ENCODE measurements at places on chromosomes 7 and 10.
A peak's percentile ranks its signal among the peaks of the same experiment; 100 is the strongest.

- no peak for DNase-seq
These were observed 38.5 kb upstream of the AGMO start for GRCh38 chr7:15600298-15600697.

DNA sequence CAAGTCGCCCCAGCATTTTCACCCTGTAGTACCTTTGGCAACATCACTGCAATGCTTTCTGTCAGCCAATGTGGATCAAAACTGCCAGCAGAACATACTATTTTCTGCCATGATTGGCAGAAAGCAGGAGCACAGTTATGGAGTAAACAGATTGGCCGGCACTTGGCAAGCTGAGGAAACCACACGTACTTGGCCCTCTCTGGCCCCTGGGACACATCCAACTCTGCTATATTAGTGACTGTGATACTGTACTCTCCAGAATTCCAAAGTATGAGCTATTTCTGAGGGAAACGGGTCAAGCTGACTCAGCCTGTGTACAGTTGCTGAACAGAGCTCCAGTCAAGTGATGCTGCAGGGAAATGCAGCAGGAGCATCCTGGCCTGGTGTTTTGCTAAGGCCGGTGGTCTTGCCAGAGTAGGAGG is 39.8 kb upstream of the LANCL2 start:
- no peak for DNase-seq

- no peak for DNase-seq
These were observed 120.1 kb downstream of the C10orf105 start for GRCh38 chr10:71599518-71599917.

DNA sequence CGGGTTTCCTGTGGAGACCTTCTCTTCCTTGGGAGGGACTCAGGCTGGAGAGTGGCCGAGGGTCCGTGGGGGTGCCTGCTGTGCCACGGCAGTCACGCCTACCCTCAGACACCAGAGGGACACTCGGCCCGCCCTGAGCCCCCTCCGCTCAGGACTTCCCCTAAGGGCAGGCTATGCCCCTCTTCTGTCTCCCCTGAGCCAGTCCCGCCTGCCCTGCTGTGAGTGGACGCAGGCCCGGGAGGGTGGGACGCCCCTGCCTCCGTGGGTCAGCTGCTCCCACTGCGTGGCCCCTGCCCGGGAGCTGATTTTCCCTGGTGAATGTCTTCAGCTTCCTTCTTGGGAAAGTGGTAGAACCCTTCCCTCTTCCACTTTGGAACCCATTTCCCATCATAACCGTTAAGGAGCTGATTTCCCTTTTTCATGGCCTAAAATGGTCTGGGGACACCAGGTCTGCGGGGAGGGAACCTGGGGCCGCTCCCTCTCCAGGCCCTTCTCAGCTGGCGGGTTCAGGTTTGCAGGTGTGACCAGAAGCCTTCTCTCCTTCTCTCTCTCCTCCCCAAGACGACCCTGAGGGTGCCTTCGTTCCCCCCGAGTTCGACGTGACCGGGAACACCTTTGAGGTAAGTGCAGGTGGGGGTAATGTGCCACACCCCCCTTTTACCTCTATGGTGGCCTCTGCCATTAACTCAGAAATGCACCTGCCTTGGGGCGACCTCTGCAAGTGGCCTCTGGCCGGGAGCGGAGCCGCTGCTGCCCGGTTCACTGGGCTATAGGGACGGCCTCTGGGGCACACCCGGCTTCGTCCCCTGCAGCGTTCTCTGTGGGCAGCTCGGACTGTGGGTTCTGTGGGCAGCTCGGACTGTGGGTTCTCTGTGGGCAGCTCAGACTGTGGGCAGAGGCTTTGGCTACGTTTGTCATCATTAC is 7.9 kb downstream of the KNDC1 start:
- DNase-seq = no peak

- DNase-seq = no peak
These were observed 143.0 kb upstream of the HDAC9 start for GRCh38 chr7:18352339-18353255.

DNA sequence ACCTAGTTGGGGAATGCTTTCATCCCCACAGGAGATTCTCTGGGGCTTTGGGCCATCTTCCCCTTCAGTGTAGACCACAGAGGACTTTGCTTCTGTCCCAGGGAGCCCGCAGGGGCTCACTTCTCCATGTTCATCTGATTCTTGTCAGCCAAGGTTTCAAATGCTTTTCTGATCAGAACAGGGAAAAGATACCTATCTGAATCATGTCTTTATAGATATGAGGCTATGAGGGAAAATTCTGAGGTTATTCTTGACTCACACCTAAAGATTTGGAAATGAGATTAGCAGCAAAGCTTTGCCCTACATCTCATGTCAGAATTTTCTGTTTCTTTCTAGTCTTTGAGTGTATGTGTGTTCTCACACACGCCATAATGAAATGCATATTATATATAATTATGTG is 53.3 kb downstream of the FIGNL1 start:
- DNase-seq = no peak

DNA sequence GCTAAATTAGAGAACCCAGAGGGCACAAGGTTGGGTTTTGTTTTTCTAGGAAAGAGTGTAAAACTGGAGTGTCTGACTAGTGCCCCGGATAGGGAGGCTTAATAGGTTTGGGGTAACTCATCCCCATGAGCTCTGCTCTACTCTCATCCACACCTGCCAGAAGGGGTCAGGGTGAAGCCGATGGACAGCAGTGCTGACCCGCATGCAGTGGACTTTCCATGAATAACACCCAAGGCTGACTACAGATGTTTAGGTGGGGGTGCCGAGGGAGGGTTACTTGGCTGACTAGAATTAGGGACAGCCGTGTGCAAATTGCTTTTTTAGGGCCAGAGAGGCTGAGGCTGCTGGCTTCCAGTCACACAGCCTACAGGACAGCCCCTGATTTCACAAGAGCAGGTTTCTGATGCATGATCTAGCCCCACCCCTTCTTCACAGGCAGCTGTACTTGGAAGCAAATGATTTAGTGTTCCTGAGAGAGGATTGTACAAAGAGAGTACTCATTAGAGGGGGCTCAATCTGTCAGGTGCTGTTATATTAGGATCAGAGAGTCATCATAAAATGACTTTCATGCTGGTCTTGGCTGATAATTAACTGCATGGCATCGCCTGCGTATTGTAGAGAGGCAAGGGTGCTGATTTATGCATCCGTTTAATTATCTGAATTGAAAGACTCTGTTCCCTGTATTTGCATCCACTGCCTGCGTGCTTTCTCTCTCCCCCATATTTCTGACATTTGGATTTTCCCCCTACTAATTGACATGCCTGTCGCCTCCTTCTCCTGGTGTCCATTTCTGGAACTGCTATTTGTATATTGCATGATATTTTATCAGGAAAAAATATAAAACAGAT is 9.5 kb downstream of the INHBA start:
- no peak for DNase-seq

DNA sequence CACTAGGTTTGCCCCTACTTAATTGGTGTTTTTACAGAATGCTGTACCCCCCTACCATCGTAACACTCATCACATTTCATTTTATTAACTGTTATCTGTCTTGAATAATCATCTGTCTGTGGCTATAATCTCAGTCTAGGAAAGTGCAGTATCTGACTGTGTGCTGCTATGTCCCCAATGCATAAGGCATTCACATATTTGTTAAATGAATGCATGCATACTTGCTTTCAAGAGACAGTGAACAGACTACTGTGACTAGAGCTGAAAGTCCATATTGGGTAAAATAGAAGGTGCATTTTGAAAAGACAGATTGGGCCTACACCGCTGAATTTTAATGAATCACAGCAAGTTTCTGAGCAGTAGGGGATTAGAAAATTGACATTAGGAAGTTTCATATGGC is 112.3 kb downstream of the ARHGAP12 start:
- no peak for DNase-seq

- no peak for DNase-seq
These were observed 79.4 kb upstream of the FEZF1 start for GRCh38 chr7:122383934-122384333.

DNA sequence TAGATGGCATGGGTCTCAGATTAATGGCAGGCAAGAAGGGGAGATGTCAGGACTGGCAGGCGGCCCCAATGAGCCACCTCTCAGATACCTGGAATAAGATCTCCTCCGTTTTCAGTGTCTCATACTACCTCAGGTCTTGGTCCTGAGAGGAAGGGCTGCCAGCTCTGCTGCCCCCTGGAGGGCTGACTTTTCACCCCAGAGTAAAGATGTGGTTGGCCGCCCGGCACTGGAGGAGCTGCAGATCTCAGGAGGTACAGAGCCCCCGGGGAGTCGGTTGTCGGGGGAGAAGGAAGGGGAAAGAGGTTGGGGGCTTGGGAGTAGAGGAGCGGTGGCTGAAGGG is 642 bp upstream of the COL13A1 start:
- no peak for DNase-seq

- DNase-seq = no peak
These were observed 75.2 kb downstream of the PARD3 start for GRCh38 chr10:34739915-34740314.

DNA sequence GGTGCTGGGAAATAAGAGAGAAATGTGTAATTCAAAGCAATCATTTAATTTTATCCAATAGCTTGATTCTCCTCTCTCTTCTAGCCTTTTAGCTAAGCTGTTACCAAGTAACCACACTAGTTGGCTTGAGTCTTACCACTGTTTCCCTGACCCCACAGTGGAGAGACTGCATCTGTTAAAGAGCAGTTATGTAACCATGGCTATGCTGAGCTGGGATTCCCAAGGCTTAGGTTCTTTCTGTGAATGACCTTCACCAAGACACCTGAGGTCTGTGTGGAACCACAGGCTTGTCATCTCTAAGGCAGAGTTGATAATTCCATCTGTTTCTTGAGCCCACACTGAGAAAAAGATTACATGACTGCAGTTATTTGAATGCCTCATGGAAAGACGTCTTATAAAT is 47.7 kb upstream of the ATRNL1 start:
- no peak for DNase-seq

DNA sequence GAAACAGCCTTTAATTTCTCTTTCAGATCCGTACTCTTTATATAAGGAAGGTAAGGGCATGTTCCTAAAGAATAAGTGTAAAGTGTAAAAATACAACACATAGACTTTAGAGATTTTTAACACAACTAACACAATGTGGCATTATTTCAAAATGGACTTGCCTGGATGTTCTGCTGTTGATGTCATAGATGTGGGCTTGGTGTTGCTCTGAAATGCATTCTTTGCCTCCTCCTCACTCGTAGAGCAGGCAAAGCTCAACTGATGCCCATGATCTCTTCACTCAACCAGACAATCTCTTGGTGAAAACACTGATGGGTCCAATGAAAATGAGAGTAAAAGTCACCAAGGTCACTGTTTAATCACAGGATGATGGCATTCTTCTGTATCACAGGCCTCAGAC is 174.2 kb upstream of the TCERG1L start:
- DNase-seq = no peak

GRCh38 chr7:4483851-4484250 is 198.2 kb upstream of the FOXK1 start:
- DNase-seq = no peak

- DNase-seq = no peak
These were observed 64.1 kb downstream of the MGAM2 start for GRCh38 chr7:142175594-142175993.

DNA sequence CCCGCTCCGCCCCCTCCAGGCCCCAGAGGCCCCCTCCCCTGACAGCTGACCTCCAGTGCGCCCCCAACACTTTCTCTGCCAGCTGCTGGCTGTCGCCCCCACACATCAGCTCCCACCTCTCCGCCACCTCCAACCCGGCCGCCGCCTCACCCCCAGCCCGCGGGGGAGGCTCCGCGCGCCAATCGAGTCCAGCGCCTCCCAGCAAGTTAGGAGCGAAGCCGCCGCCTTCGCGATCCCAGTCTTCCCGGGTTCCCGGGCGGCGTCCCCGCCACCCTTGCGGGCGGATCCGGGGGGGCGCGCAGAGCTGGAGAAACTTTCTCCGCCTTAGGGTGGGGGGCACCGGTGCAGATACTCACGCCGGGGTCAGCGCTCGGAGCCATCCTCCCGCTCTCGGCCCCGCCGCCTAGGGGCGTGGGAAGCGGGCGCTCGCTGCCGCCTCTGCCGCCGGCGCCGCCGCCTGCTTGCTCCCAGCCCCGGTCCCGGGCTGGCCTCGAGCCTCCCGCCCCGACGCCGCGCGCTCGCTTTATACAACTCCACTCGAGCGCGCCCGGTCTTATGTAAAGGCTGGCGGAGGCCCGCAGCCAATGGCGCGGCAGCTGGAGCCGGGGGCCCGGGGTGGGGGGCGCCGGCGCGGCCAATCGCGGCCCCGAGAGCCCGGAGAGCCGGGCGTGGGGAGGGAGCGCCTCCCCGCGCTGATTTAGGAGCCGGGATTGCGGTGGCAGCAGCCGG is at the start of gene CRTAC1:
TSS of gene CRTAC1 (minus strand) at position 529 of the 729 bp plus-strand sequence. CDS start at position 380, 149 bp downstream.
- no peak for DNase-seq

DNA sequence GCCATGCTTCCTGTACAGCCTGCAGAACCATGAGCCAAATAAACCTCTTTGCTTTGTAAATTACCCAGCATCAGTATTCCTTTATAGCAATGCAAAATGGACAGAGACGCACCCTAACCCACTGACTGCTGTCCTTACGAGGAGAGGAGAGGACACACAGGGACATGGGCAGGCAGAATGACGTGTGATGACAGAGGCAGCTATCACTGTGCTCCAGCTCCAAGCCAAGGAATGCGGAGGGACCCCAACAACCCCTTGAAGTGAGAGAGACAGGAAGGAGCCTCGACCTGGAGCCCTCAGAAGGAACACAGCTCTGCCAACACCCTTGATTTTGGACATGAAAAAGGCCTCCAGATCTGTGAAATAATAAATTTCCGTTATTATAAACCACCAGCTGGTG is 46.6 kb upstream of the EBF3 start:
- no peak for DNase-seq

- DNase-seq = peak; percentile 50
These were observed 33.4 kb upstream of the PPP3CB start for GRCh38 chr10:73529089-73529832.

DNA sequence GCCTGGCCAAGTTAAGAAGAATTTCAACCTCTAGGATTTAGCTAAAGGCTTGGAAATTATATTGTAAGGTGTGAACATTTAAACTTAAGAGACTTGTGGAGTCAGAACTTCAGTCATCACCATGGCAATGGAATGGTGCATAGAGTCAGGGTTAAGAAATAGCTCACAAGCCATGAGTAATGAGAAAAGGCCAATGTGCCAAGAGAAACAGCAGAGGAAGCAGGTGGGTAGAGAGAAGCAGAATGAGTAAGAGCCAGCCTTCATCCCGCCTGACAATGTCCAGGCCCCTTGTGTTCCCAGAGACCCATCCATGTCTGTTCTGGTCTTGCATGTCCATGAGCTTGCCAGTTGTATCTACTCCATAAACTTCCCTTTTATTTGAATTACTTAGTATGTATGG is 62.6 kb upstream of the TBX20 start:
- DNase-seq = no peak

DNA sequence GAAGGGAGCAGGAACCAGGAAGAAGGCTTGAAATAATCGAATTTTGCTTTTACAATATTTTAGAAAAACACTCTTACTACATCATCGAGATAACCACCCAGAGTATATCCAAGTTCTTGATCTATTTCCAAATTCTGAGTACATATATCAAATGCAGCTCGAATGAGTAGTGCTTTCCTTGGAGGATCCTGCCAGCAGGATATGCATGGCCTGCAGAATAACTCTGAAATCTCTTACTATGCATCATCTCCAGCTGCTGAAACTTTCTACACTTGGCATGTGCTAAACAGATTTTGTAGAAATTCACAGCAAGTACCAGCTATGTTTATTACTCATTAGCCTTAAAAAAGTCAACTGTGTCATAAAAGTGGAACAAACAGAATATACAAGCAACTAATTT is 44.0 kb upstream of the ANK3 start:
- no peak for DNase-seq
